SW 1271 (cell line): ENCODE measurements at places on chromosomes 1 and 21.

DNA sequence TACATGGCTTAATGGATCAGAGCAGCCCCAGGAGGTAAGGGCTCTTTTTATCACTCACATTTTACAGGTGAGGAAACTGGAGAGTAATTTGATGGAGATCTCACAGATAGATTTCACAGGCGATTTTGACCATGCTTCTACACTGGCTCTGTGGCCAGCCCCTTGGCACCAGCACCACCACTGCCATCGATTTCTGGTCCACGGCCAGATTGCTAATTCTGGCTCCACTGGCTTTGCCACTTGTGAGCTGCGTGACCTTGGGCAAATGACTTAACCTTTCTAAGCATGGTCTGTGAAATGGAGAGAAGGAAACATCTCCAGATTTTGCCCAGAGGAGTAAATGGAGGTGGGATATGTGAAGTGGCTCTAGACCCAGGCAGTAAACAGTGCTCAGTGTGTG lies 32.6 kb downstream of the KCNC4 start:
- no peak for DNase-seq

- no peak for DNase-seq
These were observed 61.7 kb downstream of the SAMSN1 start for GRCh38 chr21:14484188-14485009.

GRCh38 chr1:197649188-197649587 lies 126.1 kb downstream of the DENND1B start:
- no peak for DNase-seq

GRCh38 chr1:184399192-184399847 lies 12.5 kb downstream of the C1orf21 start:
- no peak for DNase-seq

- DNase-seq = no peak
These were observed 5.0 kb downstream of the PLPPR4 start for GRCh38 chr1:99269321-99269720.

- no peak for DNase-seq
These were observed 118.2 kb downstream of the RRAGC start for GRCh38 chr1:38741341-38741740.

DNA sequence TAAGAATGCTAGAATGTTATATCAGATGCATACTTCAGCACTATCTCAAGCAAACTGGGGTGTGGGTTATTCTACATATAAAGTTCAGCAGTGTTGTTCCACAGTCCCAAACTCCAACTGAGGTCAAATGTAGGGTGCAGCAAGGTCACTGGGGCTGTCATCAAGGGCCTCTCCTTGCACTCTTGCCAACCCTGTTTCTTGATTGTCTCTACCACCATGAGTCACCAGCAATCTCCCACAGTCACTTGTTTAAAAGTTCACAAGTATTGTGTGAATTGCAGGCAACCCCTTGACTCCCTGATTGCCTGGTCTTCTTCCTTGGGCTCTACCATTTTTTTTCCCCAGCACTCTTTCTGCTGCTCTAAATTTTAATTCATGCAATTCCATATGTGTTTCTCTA lies 10.6 kb downstream of the METTL18 start:
- no peak for DNase-seq

GRCh38 chr1:40625076-40625475 lies 40.4 kb downstream of the RIMS3 start:
- no peak for DNase-seq
